ENCODE measurements at places on chromosomes 5 and 9.

- no peak for DNase-seq
These were observed 122.2 kb downstream of the SLIT3 start for GRCh38 chr5:169178754-169179153.

- DNase-seq, result no peak
These were observed 2.2 kb downstream of the LRRTM2 start for GRCh38 chr5:138872841-138873465.

DNA sequence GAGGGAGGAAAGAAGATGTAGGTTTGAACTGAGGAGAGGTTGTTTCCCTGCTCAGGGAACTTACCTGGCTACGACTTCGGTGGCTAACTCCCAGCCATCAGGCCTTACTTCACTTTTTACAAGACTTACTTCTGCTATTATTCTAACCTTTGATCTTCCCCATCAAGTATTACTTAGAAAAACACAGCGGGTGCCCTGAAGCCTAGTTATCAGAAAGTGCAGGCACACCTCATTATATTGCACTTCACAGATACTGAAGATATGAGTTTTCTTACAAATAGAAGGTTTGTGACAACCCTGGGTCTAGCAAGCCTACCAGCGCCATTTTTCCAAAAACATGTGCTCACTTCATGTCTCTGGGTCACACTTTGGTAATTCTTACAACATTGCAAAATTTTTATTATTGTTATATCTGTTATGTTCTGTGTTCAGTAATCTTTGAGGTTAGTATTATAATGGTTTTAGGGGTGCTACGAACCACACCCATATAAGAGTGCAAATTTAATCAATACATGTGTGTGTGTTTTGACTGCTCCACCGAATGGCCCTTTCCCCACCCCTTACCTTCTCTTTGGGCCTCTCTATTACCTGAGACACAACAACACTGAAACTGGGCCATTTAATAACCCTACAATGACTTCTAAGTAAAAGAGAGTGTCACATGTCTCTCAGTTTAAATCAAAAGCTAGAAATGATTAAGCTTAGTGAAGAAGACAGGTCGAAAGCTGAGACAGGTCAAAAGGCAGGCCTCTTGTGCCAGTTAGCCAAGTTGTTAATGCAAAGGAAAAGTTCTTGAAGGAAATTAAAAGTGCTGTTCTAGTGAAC, 2102.7 kb upstream of the WWC1 start:
- DNase-seq, result no peak

DNA sequence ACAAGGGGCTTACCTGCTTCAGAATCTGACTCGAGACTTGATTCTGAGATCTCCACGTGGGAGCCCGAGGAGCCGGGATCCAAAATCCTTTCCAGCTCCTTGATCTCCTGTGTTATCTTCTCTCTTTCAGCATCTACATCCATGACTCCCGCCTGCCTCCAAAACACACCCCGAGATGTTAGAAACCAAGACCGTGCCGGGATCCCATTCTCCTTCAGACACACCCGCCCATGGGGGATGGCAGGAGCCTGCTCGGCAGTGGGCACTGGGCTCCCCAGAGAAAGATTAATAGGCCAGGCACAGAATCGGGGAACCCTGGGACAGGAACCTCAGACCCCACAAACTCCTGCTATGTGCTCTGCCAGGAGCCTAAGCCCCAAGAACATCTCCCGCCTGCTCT, 1.7 kb downstream of the SNAPC4 start:
- no peak for DNase-seq

DNA sequence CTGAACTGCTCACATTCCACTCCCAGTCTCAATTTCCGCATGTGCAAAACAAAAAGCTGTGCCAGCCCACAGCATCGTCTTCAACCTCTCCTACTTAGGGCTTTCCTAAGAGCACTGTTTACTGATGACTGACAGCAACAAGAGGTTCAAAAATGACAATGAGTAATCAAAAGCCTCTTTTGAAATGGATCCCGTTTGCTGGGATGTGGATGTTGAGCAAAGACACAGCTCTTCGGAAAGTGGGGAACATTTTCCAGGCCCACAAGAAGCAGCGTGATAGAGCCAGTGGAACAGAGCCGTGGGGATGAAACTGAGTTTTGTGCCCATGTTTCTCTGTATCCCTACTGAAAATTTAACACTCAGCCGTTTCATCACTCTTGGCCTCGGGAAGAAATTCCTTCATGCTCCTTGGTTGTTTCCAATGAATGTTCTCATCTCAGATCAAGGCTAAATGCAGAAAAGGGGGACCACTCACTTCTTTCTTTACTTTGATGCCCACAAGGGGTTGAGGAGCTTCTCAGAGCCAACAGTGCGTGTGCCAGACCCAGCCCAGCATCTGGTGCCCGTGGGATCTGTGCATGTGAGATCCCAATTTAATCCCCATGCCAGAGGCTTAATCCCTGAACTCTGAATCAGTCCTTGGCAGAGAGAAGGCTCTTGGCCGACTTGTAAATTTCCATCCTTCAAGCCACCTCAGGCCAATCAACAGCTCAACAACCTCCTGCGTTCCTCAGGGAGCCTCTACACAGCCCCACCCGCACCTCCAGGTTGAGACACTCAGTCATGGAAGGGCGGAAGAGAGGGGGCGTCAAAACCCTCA, 230.2 kb upstream of the DAPK1 start:
- DNase-seq, result no peak
